Stomach (tissue), 19 donors: ENCODE measurements at places on chromosomes 1 and 21. TPM values are rescaled to one million over a fixed set of nuclear protein-coding genes. Genes with fewer than 3 reads are reported as not detected.

- no peak for DNase-seq
These were observed 5.3 kb downstream of the TCHH start for GRCh38 chr1:152109998-152110294.

DNA sequence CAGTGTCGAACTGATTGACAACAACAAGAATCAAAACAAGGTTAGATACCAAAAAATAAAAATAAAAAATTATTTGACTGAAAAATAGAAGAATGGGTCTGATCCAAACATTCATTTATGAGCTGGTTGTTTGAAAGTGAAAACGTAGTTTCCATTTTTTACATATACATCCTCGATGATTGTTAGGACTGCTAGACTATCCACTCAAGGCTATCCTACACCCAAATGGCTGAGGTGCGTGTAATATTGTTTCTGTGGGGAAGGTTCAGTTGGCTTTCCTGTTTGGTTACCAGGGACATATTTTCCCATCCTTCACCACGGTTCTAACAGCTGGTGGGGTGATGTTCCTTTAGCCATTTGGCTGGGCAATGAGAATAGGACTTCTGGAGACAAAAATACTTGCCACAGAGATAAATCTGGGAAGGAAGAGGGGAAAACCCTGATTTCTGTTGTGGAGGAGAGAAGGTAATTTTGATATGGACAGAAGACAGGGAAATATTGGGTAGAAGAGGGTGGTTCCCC, 66.3 kb downstream of the MAP3K7CL start:
- DNase-seq, result no peak

GRCh38 chr1:228969953-228970800, 234.9 kb downstream of the RHOU start:
- no peak for DNase-seq

- no peak for DNase-seq
These were observed 33.1 kb upstream of the LRRC3 start for GRCh38 chr21:44421901-44422840.

LIPI gene
- total RNA-seq, result not detected
